Stimulated activated CD8-positive, alpha-beta memory T cell treated with anti-CD3 and anti-CD28 coated beads, Interleukin-12 subunit alpha, Interleukin-12 subunit beta, amount 100 ng/mL, for 1 hour (primary cell): ENCODE measurements at places on chromosomes 13 and 19.

DNA sequence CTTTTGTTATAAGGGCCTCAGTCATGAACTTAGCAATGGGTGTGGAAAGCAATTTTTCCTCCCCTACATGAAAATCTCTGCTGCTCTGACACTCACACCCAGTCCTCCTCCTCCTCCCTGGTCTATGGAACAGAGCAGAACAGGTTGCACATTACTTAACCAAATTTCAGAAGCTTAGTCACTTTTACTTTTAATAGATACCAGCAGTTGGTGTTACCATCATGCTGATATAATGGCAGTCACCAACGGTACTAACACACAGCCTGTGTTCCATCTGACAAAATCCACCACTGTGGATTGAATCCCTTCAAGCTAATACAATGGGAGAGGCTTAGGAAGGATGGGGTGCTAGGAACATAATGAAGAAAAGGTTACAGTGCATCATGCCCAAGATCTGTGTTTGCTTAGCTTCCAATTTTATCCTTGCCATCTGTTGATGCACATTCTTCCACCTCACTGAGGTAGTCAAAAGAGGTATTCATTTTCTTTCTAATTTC, 9.8 kb downstream of the TPT1 start:
- DNase-seq: no peak

- no peak for DNase-seq
Observed at GRCh38 chr19:571566-571974, 826 bp upstream of the BSG start.

DNA sequence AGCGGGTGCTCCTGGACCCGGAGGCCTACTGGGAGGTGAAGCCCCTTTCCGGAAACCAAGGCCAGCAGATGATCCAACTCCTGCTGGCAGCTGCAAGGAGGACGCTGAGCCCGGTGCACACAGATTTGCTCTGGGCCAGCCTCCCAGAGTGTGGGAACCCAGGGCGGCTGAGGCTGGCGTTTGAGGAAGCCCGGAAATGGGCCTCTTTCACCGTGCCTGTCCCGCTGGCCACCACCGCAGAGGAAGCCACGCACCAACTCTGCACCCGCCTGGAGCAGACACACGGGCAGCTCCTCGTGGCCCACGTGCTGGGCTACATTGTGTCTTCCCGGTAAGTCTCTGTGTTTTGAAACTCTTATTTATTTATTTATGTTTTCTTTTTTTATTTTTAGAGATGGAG, 30.4 kb downstream of the NWD1 start:
- no peak for DNase-seq

GRCh38 chr19:17641846-17642245, 46.3 kb downstream of the UNC13A start:
- no peak for DNase-seq

GRCh38 chr19:33394723-33395560, 21.4 kb downstream of the CEBPG start:
- DNase-seq: no peak

DNA sequence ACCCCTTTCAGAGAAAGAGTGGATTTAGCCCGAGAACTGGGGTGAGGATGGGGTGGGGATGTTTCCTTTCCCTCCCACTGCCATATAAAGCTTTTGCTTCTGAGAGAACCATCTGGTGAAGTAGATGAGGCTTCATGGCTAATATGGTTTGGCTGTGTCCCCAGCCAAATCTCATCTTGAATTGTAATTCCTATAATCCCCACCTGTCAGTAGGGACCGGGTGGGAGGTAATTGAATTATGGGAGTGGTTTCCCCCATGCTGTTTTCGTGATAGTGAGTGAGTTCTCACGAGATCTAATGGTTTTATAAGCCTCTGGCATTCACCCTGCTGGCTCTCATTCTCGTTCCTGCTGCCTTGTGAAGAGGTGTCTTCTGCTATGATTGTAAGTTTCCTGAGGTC, 270.9 kb downstream of the LMO7 start:
- no peak for DNase-seq

DNA sequence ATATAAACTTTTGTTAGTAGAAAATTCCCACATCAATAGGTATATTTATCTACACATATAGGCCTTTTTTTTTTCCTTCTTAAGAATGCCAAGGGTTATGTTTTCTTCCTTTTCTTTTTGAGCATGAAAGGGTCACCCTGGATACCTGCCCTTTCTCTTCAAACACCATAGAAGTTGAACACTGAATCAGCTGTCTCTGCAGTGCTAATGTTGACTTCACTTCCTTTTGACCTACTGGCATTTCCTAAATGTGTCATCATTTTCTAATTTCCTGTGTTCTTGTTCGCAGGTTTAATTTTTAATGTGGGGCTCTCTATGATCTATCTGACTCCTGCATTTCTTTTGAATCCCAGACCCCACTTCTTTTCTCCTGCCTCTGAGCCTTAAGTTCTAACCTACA, 532.0 kb downstream of the GPC6 start:
- DNase-seq: no peak

- no peak for DNase-seq
Observed at GRCh38 chr13:44242766-44243165, 130.9 kb upstream of the SERP2 start.

GRCh38 chr19:33737681-33738371, 58.8 kb upstream of the KCTD15 start:
- DNase-seq: no peak

- DNase-seq: no peak
Observed at GRCh38 chr19:47209319-47210179, 21.4 kb downstream of the BBC3 start.

GRCh38 chr19:4749870-4750590, 26.4 kb upstream of the DPP9 start:
- no peak for DNase-seq

DNA sequence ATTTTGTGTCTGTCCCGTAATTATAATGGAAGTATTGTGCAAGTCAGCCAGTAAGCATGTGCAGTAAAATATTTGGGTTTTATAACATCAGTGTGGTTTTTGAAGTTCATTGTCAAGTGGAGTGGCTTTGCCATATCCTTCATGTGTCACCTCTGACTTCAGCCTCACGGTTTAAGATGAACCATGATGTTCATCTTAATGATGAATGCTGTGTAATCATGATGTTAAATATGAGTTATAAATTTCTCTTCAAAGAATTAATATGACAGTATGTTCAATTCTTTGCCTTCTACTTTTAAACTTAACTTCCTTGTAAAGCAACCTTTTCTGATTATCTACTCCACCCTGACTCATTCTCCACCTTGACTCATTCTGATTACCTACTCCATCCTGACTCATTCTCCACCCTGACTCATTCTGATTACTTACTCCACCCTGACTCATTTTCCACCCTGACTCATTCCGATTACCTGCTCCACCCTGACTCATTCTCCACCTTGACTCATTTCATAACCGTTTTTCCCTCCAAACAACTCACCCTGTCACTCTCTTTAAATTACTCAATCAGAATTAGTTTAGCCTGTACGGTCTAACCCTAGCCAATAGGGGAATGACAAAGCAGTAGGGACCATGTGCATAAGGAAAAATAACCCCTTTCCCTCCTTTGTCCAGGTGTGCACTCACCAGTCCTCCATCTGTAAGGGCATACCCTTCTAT, 50.3 kb upstream of the ANKRD10 start:
- no peak for DNase-seq

DNA sequence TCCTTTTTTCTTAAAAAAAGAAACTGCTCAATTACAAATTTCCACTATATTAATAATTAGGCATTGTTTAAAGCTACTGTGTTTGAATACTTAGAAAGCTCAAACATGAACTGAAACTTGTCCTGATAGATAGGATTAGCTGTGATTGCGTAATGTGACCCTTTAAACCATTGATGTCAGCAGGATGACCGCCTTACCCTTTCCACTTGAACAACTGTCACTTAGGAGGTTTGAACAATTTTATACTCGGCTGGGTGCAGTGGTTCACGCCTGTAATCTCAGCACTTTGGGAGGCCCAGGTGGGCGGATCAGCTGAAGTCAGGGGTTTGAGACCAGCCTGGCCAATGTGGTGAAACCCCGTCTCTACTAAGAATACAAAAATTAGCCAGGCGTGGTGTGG, 2.9 kb downstream of the LAMP1 start:
- DNase-seq: no peak
